ENCODE measurements at places on chromosomes 7 and 10.

- no peak overlapping the region for H3K4me3 ChIP-seq
- H3K27ac ChIP-seq = no peak overlapping the region
- no peaks in the 10 kb centered on the region for H3K4me1 ChIP-seq
- no peaks in the 10 kb centered on the region for H3K27me3 ChIP-seq
- no peak for DNase-seq
- 0 out of 2 replicates have a peak, but pooled peaks cover 2% of the 10 kb centered on the region for H3K36me3 ChIP-seq
These were observed 63.6 kb downstream of the ANKRD7 start for GRCh38 chr7:118288098-118288497.

GRCh38 chr7:44272456-44272855 lies 52.9 kb downstream of the CAMK2B start:
- no peak overlapping the region for H3K4me3 ChIP-seq
- no peak overlapping the region for H3K27ac ChIP-seq
- peaks cover 3% of the 10 kb centered on the region for H3K4me1 ChIP-seq
- DNase-seq = no peak
- H3K27me3 ChIP-seq = peaks cover 1% of the 10 kb centered on the region

DNA sequence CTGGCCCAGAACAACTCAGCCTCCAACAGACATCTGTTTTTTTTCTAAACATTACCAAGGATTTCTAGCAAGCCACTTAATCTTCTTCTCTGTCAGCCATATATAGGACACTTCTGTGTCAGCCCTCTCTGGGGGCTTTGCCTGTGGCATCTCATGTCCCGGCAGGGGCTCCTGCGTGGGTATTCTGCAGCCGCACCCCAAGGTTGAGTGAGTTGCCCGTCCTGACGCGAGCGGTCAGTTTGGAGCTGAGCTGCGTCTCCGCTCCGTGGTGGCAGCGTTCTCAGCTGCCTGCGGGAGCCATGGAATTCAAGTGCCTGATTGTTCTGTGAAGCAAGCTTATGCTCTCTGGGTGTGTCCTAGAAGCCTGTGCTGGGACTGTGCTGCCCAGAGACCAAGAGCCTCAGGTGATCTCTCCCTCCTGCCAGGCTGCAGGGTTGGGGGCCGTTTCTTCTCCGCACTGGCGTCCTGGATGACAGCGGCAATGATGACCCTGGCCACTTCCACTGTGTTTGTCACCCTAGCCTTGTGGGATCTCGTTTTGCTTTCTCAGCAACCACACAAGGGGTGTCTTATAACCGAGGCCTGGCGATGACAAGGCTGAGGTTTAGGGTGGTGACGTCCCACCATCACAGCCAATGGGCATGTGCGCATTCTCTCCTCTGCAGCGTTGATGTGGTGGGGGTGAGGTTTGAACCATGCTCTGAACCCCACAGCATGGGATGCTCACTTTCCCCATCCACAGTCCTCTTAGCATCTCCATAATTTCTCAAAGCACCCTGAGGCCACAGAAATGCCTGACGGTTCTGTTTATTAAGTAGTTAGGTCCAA lies 612.6 kb upstream of the FOXK1 start:
- H3K27me3 ChIP-seq = no peaks in the 10 kb centered on the region
- H3K27ac ChIP-seq = no peak overlapping the region
- no peaks in the 10 kb centered on the region for H3K36me3 ChIP-seq
- peaks cover 1% of the 10 kb centered on the region for H3K4me1 ChIP-seq
- DNase-seq = no peak

DNA sequence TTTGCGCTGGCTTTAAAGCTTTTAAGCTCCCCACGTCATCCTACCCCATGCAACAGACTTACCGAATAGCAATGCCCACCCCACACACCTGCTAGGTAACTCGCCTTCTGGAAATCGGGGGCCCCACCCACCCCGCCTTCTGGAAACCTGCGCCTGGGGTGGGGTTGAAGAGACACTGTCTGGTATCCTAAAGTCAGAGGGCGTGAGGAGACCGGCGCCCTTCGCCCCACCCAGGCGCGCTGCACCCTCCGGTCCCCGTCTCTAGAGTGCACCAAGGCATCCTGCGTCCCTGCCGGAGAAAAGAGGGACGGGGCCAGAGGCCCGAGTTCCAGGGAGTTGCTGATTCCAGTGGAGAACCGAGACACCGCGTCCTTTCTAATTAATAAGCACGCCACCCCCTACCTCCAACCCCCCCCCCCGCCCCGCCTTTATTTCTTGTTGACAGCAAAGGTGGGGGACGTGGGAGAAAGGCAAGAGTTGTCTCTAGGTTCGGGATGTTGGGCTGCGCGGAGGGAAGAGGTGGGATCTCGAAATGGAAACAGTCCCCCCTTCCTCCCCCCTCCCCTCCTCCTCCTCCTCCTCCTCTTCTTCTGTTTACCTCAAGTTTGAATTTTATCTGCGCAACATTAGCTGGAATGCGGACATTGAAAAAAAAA lies 220.9 kb upstream of the MKLN1 start:
- H3K4me1 ChIP-seq = peaks cover 3% of the 10 kb centered on the region
- DNase-seq = no peak
- no peak overlapping the region for H3K27ac ChIP-seq
- H3K36me3 ChIP-seq = no peaks in the 10 kb centered on the region
- H3K27me3 ChIP-seq = no peaks in the 10 kb centered on the region

DNA sequence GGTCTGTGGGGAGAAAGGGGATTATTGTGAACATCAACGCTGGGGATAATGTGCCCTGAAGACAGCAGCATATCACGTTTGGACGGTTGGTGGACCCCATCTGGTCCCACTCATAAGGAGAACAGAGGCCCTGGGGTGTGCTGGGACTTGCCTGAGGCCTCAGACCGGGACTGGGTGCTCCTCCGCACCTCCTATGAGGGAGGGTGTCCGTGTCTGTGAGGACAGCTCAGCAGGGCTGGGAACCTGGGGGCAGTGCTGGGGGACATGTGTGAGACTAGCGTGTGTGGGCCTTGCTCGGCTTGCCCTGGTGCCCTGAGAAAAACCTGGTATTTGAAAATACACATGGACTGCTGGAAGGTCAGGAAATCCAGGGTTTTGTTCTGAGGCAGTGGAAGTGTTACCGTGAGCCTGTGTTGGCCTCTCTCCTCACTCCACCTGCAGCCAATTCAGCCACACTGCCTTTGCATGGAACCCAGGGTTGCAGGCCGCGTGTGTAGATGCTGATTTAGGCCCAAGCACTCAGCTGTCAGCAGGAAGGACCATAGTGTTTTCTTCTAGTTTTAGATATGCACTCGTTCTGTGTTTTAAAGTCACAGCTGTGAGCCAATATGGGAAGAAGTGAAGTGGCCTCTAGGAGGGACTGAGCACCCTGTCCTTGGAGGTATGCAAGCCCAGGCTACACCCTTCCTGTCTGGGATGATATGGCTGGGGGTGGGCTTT lies 13.4 kb upstream of the SH2D4B start:
- no peaks in the 10 kb centered on the region for H3K27me3 ChIP-seq
- no peaks in the 10 kb centered on the region for H3K4me1 ChIP-seq
- no peak for DNase-seq

DNA sequence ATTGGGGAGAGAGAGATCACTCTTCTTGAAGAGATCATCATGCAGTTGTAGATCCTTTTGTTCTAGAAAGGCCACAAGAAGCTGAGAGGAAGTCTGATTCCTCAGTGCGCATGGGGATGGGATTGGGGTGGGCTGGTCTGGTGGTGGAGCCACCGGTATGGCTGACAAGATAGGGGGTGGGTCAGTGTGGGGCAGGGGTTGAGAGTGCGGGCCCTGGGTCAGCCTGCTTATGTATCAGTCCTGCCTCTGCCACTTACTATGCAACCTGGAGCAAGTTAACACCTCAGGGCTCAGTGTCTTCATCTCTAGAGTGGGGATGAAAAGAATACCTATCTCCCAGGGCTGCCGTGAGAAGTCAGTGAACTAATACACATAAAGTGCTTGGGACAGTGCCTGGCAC lies 8.0 kb downstream of the SMARCD3 start:
- no peak overlapping the region for H3K4me3 ChIP-seq
- DNase-seq = no peak
- H3K4me1 ChIP-seq = peaks cover 2% of the 10 kb centered on the region
- peaks cover 12% of the 10 kb centered on the region for H3K36me3 ChIP-seq
- no peaks in the 10 kb centered on the region for H3K27me3 ChIP-seq

- H3K27ac ChIP-seq = no peak overlapping the region
- H3K27me3 ChIP-seq = no peaks in the 10 kb centered on the region
- no peak overlapping the region for H3K4me3 ChIP-seq
- DNase-seq = no peak
- H3K4me1 ChIP-seq = no peaks in the 10 kb centered on the region
These were observed 78.5 kb downstream of the CREB5 start for GRCh38 chr7:28490831-28491230.

- H3K4me1 ChIP-seq = peaks cover 5% of the 10 kb centered on the region
- no peaks in the 10 kb centered on the region for H3K27me3 ChIP-seq
- H3K4me3 ChIP-seq = no peak overlapping the region
- no peaks in the 10 kb centered on the region for H3K36me3 ChIP-seq
- DNase-seq = peak; percentile 29
These were observed 49.5 kb downstream of the NEURL1 start for GRCh38 chr10:103542764-103543616.

DNA sequence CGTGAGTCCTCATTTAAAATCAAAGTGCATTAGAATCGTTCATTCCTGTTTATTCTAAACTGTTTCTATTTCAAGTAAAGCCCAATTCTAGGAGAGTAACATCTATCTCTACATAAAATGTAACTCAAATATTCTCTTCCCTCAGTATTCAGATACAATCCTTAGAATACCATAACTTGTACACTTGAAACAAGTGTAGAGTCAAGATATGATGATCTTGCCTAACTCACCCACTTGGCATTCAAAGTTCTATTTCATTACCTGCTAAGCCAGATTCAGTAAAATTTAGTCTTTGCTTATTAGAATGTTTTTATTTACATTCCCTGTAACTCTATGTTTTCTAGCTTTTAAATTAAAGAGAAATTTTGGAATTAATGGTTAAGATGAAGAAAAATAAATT lies 31.6 kb downstream of the PRPS1L1 start:
- H3K27ac ChIP-seq = no peak overlapping the region
- no peaks in the 10 kb centered on the region for H3K27me3 ChIP-seq
- no peak for DNase-seq
- no peak overlapping the region for H3K4me3 ChIP-seq

DNA sequence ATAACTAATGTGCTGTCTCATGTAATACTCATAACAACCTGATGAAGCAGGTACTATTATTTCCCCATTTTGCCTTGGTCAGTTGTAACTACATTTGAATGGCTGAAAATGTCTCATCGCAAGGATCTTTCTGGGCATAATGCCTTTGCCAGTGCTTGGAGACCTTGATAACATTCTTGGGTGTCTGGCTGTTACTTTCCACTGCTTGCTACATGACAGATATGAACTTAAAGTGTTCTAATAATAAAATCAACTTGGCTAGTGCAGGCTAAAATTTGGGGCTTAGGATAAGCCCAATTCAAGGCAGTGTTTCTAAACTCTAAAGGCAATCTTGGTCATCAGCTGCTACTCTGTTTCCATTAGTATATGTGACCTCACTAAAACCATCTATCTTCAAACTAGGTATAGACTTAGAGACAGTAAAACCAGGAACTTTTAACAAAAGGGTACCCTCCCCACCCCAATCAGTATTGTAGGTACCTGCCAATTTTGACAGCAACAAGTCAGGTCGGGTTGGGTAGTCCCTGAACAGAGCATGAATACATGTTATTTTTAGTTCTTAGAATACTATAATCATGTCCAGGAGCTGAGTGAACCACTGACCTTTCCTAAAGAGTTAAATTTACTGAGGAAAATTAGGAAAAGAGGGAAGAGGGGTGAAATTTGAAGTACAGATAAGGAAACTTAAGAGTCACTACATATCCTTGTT lies 68.2 kb upstream of the AHR start:
- no peak overlapping the region for H3K27ac ChIP-seq
- no peak for DNase-seq
- no peaks in the 10 kb centered on the region for H3K4me1 ChIP-seq
- H3K36me3 ChIP-seq = no peaks in the 10 kb centered on the region
- no peaks in the 10 kb centered on the region for H3K27me3 ChIP-seq

DNA sequence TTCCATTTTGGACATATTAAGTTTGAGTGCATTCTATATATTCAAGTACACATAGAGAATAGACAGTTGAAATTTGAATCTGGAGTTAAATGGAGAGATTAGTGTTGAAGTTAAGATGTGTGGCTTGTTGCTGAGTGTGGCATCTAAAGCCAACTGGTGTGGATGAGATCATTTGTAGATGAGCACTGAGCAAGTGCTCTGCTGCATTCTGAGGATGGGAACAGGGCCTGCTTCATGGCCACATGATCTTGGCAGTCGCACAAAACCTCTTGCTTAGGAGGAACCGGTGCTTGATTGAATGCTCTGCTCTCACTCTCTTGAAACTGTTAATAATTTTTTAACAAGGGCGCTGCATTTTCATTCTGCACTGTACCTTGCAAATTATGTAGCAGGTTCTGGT lies 62.0 kb downstream of the EPDR1 start:
- H3K4me3 ChIP-seq = no peak overlapping the region
- no peaks in the 10 kb centered on the region for H3K36me3 ChIP-seq
- no peaks in the 10 kb centered on the region for H3K4me1 ChIP-seq
- no peak for DNase-seq

GRCh38 chr7:87038993-87039690 lies 20.3 kb downstream of the ELAPOR2 start:
- DNase-seq = no peak
- H3K36me3 ChIP-seq = no peaks in the 10 kb centered on the region
- H3K4me1 ChIP-seq = no peaks in the 10 kb centered on the region

DNA sequence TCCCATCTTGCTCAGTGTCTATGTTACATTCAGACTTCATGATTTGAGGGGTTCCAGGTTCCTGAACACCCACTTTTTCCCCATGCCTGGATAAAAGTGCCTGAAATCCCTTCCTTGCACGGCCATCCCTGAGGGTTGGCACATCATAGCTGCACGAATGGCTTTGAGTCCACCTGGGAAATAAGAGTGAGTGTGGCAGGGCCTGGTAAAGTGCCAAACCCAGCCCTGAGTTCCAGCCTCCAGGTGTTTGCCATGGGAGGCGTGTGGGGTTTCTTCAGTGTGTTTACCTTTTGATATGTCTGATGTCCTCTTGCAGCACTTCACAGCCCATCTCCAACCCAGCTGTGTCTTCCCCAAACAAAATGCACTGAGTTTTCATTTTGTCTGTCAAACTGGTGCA lies 145.7 kb downstream of the PAXIP1 start:
- no peaks in the 10 kb centered on the region for H3K27me3 ChIP-seq
- H3K4me1 ChIP-seq = no peaks in the 10 kb centered on the region
- DNase-seq = no peak
- no peak overlapping the region for H3K27ac ChIP-seq
- no peaks in the 10 kb centered on the region for H3K36me3 ChIP-seq
- no peak overlapping the region for H3K4me3 ChIP-seq

GRCh38 chr7:139896831-139897230 lies 67.8 kb downstream of the TBXAS1 start:
- no peaks in the 10 kb centered on the region for H3K4me1 ChIP-seq
- H3K27me3 ChIP-seq = no peaks in the 10 kb centered on the region
- H3K36me3 ChIP-seq = no peaks in the 10 kb centered on the region
- no peak for DNase-seq

- H3K4me1 ChIP-seq = no peaks in the 10 kb centered on the region
- H3K36me3 ChIP-seq = no peaks in the 10 kb centered on the region
- H3K27me3 ChIP-seq = no peaks in the 10 kb centered on the region
- no peak for DNase-seq
These were observed 566.5 kb downstream of the DNAJB6 start for GRCh38 chr7:157903296-157903695.

- no peak overlapping the region for H3K27ac ChIP-seq
- no peaks in the 10 kb centered on the region for H3K36me3 ChIP-seq
- H3K27me3 ChIP-seq = no peaks in the 10 kb centered on the region
These were observed 72.2 kb downstream of the VWC2 start for GRCh38 chr7:49845626-49846025.

GRCh38 chr10:114392112-114392835 lies 12.0 kb downstream of the AFAP1L2 start:
- no peaks in the 10 kb centered on the region for H3K27me3 ChIP-seq
- H3K4me1 ChIP-seq = peaks cover 2% of the 10 kb centered on the region
- no peak overlapping the region for H3K4me3 ChIP-seq
- no peaks in the 10 kb centered on the region for H3K36me3 ChIP-seq
